Ovary (tissue), 10 donors: ENCODE measurements at places on chromosomes 7 and 10.

GRCh38 chr7:33643530-33643929 lies 261.8 kb upstream of the BMPER start:
- no peak for DNase-seq

GRCh38 chr10:130744631-130745030 lies 566.9 kb downstream of the TCERG1L start:
- DNase-seq = no peak

DNA sequence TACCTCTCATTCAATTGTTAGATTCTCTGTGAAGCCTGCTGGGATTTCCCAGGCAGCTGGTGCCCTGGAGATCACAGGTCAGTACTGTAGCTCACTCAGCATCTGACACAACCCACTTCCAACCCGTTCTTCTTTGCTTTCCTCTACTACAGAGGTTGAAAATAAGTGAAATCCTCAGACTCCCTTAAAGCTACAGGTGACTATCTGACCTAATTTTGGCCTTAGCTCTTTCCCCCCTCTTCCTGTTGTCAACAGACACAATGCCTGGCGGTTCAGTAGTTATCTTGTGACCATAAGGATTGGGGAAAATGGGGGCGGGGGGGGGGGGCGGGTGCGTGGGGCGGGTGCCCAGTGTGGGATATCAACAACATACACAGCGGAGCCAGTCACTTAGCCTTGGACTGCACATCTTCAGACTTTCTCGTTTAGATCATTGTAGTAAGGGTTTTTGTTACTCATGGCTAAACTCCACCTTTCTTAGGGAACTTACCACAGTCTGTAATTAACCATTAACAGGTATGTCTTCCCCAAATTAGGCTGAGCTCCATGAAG lies 37.8 kb downstream of the MTPN start:
- no peak for DNase-seq

DNA sequence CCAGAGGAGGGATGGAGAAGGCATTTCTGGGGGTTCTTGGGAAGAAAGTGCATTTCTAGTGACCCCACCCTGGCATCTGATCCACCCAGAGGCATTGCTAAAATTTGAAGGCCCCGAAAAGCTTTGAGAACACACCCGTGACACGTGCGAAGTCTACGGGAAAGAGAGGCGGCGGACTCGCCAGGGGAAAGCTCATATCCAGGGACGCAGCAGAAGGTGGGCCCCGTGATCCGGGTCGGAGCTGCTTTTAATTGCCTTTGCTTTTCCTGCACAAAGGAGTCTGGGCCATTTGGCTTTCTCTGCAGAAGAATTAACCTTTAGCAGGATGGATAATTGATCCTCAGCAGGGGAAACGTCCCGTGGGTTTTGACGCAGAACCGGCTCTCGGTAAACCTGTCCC lies 50.3 kb downstream of the CARD11 start:
- no peak for DNase-seq

DNA sequence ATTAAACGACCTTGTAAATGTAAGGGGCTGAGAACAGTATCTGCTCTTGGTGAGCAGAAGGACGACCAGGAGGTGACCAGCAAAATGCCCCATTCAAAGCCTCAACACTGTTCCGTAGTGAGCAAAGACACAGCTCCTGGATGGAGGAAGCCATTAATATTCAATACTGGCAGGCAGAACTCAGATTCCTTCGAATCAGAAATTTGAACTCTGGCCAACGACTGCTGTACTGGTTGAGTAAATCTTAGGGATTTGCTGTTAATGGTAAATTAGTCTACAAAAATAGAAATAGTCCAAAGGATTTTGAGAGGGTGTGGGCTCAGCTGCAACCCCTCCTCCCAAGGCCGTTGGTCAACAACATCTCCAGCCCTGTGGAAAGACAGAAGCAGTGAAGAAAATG lies 130.5 kb upstream of the PFKP start:
- no peak for DNase-seq

DNA sequence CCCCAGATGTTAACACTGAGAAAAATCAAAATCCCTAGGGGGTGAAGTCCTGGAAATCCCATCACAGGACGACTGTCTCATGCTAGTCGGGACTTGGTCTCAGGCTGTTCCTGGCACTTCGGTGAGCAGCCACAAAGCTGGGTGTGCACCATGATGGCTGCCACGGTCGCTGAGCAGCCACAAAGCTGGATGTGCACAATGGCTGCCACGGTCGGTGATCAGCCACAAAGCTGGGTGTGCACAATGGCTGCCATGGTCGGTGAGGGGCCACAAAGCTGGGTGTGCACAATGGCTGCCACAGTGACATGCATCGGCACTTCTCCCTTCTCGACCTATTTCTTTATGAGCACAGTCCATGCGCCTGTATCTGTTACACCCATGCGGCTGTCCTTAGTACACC lies 505.1 kb downstream of the TCERG1L start:
- DNase-seq = no peak

GRCh38 chr10:118362103-118362502 lies 20.0 kb upstream of the FAM204A start:
- DNase-seq = no peak

DNA sequence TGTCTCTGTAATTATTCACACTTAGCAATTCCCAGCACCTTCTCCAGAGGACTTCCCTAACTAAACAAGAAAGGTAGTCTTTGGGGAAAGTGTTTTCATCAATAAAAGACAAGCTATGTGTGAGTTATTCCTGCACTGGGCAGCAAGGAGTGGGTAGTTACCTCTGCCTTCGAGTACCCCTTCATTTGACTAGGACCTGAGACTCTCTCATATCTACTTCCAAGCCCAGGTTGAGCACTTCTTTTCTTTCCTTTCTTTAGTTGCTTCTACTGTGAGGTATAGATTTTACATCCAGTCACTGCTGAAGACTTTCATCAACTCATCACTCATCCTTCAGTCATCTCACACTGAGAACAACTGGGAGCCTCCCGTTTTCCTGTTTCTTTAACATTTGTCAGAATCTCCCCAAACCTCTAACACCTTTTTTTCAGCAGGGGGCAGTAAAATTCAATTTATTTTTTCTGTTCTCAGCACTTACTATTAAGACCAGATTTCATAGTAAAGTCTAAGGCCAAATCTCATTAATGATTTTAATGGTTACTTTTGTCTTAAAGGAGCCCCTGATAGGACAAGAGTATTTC lies 80.1 kb upstream of the PRSS1 start:
- no peak for DNase-seq

GRCh38 chr7:128783143-128783861 lies 7.7 kb upstream of the OPN1SW start:
- peak; percentile 84 for DNase-seq

- DNase-seq = no peak
Observed at GRCh38 chr10:132249824-132250375, 57.9 kb downstream of the STK32C start.

DNA sequence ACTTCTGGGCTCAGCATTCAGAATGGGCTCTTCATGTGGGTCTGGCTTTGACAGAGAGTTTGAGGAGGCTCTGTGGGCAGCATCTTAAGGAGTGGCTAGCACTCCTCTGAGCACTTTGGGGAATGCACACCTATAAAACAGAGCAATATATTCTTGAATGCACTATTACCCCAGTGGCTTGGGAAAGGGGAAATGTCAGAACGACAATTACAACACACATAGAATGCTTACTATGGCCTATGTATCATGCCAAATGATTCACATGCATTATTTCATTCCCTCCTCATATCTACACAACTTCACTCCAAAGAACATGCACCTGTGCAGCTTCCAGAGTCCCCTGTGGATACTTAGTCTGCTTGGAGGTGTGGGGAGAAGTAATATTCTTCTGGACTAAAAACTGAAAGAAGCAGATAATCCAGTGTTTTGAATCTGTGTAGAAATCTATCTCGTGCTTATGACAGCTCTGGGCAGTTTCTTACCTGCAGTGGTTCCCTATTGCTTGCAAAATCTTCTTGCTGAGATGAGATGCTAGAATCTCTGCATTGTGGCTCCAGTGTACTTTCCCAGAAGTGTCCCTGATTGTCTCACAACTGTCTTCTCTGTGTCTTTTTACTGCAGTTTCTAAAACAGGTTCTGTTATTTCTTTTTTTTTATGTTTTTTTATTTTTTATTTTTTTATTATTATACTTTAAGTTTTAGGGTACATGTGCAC lies 5.5 kb upstream of the MGAM start:
- DNase-seq = no peak

GRCh38 chr7:17815318-17815717 lies 125.0 kb downstream of the SNX13 start:
- DNase-seq = no peak

GRCh38 chr10:98331885-98332284 lies 63.9 kb upstream of the LOXL4 start:
- no peak for DNase-seq

DNA sequence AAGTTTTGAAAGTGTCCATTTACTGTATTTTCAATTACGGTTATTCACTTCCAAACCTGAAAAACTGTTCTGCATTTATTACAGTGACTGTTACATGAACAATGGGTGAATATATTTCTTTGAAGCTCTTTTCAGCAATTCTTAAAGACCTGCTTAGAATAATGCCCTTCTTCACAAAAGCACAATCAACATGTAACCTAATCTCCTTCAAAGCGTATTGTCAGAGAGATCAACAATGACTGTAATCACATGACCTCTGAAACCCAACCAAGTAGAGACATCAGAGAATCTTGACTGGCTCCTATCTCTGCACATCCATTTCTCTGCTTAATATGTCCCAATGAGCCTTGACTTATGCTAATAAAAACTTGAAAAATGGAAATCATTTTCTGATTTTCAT lies 126.7 kb downstream of the NRCAM start:
- DNase-seq = no peak

DNA sequence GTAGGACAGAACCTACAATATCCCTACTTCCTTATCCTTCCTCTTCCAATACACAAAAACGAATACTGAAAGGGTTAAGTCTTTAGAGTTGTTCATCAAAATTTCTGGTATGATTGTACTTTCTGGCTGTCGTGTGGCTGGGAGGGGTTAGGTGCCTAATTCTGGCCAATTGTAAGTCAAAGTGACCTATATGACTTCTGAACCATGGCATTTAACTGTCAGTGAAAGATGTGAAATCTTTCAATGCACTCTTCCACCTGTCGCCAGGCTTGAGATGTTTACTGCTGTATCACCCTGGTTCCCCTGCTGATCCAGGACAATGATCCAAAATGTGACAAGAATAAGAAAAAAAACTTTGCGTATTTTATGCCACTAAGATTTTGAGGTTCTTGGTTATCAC lies 20.8 kb downstream of the EPC1 start:
- DNase-seq = no peak

DNA sequence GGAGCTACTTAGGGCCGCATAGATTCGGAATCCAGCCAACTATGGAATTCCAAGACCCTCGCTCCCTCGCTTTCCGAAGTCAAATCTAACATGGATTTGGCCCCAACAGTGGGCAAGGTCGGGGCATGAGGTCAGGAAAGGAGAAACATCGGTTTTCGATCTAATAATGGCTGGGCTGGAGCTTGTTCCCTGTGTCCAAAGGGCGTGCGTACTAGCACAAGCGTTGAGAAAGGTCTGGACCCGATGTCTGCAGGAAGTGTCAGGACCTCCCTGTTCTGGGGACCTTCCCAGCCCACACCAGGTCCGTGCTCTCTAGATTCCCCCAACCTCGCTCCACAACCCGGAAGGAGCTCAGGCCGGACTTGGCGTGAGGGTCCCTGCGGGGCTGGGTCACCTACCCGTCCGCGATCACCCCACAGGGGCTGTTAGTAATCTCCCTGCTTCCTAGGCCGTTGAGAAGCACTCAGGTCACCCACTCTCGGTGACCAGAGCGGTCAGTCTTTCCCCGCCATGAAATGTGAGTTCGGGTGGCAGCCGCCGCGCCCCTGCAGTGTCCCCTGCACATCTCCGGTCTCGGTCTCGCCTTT lies 4.8 kb downstream of the FEZF1 start:
- no peak for DNase-seq

GRCh38 chr7:146725520-146725919 lies 608.9 kb downstream of the CNTNAP2 start:
- no peak for DNase-seq

GRCh38 chr7:146004805-146005204 lies 111.8 kb upstream of the CNTNAP2 start:
- DNase-seq = no peak

GRCh38 chr7:84674236-84674913 lies 479.8 kb upstream of the SEMA3A start:
- DNase-seq = no peak

GRCh38 chr7:49669285-49669684 lies 104.2 kb upstream of the VWC2 start:
- no peak for DNase-seq

DNA sequence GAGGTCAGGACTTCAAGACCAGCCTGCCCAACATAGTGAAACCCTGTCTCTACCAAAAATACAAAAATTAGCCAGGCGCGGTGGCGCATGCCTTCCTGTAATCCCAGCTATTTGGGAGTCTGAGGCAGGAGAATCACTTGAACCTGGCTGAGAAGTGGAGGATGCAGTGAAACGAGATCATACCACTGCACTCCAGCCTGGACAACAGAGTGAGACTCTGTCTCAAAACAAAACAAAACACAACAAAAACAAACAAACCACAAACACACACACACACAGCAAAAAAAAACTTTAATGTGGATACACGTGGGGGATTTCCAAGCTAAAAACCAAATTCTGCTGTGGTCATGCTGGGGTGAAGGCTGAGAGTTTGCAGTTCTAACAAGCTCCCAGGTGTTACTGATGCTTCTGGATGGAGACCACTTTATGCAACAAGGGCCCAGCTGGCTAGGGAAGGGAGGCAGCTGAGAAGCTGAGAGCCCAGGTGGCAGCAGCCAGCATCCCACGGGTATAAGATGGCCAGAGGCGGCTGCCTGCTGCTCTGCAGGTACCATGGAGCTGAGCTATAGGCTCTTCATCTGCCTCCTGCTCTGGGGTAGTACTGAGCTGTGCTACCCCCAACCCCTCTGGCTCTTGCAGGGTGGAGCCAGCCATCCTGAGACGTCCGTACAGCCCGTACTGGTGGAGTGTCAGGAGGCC lies at the start of gene ZP3:
Gene ZP3 (plus strand): TSS at position 538 of the 699 bp plus-strand sequence. CDS start 15 bp downstream, at position 553.
- DNase-seq = no peak

GRCh38 chr7:4712281-4713182 lies 30.4 kb downstream of the FOXK1 start:
- DNase-seq = no peak

DNA sequence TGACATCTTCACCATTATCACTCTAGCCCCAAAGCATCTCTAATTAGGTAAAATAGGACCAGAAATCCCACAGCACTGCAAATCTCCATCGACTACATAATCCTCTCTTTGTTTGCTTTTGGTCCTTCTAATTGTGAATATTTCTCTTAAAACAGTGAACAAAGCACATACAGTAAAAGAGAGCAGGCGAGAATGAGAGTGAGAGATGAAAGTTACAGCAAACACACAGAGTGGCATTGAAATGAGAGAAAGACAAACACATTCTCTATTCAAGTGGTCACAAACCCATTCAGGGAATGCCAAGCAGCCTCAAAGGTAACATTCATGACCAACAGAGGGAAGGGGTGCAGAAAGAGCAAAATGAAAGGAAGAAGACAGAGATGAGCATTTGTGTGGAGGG lies 109.8 kb upstream of the PTN start:
- no peak for DNase-seq
